ENCODE measurements at places on chromosomes 4 and X.
A peak's percentile ranks its signal among the peaks of the same experiment; 100 is the strongest.

DNA sequence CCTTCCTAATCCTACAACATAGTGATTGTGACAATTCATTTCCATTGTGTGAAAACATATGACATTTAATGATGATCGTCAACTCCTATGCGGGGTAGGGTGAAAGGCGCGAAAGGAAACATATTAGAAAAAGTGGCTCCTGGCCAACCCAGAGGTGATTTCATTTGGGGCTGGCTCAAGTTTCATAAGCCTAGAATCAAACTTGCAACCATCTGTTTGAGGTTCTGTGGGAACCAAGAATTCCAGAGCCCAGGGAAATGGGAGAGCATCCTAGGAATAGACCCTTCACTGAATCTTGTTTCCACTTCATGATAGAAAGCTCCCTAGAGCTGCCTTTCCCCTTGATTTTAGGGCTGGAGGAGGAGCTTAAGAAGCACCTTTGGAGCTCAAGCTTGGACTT lies 101.3 kb upstream of the EGFL6 start:
- DNase-seq = no peak

- DNase-seq = no peak
Measured at GRCh38 chrX:47690175-47690574, 31.2 kb upstream of the UXT start.

DNA sequence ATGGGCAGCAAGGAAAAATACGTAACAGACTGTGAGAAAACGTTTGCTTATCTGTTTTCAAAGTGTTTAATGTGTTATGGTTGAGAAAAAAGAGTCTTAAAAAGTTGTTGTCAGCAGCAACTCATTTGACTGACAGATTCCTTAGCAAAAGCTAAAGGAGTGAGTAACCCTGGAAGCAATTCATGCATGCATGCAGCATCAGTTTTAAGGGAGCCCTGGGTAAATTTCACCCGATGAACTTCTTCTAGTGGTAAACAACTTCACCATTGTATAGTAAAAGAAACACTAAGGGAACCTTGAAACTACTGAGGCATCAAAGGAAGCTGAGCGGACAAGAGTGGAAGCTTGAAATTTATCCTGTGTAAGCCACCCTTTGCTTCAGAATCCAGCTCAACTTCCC lies 583.2 kb upstream of the INTU start:
- no peak for DNase-seq

DNA sequence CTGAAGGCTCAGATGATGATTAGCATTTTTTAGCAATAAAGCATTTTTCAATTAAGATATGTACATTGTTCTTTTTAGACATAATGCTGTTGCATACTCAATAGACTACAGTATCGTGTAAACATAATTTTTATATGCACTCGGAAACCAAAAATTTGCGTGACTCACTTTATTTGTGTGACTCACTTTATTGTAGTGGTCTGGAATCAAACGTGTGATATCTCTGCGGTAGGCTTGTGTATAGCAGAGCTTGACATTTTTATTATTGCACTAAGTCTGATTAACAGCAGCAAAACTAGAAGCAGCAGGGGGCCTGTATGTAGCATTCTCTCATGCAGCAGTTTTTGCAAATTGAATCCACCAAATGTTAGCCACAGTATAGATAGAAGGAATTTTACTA lies 119.1 kb upstream of the PRDX4 start:
- no peak for DNase-seq

GRCh38 chrX:30971774-30972603 lies 82.9 kb upstream of the TAB3 start:
- DNase-seq = no peak

GRCh38 chr4:16264798-16265197 lies 38.5 kb upstream of the TAPT1 start:
- no peak for DNase-seq

DNA sequence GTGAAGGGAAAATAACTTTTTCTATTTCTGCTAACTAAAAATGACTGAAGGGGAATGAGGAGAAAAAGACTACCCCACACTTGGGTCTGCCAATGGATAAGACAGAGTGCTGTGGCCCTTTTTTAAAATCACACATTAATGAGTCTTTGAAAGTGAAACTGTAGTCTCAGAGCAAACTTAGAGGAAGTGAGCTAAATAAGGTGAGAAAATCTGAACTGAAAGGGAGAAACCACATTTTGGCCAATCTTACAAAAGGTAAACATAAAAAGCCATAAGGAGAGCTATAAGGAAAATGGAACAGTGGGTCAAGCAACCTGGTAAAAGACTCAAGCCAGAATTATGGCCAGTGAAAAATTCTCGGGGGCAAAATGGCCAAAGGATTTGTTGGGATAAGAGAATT lies 755.1 kb upstream of the IGFBP7 start:
- DNase-seq = no peak

DNA sequence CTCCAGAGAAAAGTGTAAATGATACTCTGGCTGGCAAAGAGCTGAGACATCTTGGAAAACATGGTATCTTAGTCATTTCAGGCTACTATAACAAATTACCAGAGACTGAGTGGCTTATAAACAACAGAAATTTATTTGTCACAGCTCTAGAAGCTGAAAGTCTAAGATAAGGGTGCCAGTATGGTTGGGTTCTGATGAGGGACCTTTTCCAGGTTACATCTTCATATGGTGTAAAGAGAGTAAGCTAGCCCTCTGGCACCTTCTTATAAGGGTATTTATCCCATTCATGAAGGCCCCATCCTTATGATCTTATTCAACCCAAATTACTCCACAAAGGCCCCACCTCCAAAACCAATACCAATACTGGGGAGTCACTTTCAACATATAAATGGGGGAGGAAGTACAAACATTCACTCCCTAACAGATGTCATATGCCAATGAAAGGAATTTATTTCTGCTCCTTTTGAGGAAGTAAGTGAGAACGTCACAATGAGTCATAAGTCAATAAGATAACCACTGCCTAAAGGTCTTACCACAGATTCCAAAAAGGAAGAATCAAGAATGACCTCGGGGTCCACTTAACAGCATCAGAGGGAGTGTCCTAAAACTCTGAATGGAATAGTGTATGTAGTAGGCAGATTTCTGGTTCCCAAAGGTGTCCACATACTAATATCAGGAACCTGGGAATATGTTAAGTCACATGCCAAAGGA lies 246.6 kb downstream of the OPHN1 start:
- DNase-seq = no peak

- DNase-seq = no peak
Measured at GRCh38 chr4:87014284-87014782, 79.5 kb downstream of the AFF1 start.

- DNase-seq = no peak
Measured at GRCh38 chrX:17740137-17741122, 3.1 kb downstream of the SCML1 start.

DNA sequence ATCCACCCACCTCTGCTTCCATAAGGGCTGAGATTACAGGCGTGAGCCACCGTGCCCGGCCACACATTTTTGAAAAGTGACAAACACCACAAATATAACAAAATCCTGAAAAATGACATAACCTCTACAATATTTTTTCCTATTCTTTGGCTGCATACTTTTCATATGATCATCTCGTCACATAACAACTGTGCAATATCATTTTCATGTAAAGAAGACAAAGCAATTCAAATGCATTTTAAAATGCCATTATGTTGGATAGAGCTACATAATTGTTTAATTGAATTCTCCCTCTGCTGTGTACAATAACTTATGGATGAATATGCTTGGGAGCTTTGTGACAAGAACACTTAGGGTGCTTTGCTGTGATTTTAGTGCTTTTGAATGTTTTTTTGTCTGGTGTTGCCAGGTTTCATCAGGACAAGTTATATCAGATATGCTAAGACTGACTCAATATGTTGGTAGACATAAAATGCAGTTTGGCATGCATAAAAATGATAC lies 132.9 kb downstream of the CHIC2 start:
- no peak for DNase-seq

- DNase-seq = no peak
Measured at GRCh38 chr4:44675366-44675765, 2.9 kb upstream of the GUF1 start.

GRCh38 chrX:14801136-14801535 lies 71.7 kb downstream of the FANCB start:
- DNase-seq = no peak

GRCh38 chr4:1356181-1356998 lies 9.4 kb downstream of the UVSSA start:
- peak; percentile 13 for DNase-seq

- DNase-seq = no peak
Measured at GRCh38 chrX:119156241-119156640, 28.6 kb upstream of the KIAA1210 start.

DNA sequence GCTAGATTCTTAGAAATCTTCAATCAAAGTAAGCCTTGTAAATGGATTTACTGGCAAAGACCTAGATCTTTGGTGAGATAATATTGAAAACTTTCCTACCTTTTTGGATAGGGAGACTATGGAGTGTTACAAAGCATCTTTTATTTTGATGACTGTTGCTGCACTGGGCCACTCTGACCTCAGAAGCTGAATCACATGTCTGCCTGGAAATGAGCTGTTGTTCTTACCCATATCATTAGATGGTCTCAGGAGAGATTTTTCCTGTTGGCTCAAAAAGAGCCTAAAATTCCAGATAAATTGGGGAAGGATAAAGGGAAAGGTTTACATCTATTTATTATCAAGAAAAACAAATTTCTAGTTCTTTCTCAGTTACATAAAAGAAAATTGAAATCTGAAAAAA lies 127.5 kb upstream of the BMP3 start:
- DNase-seq = no peak

Data from stimulated activated CD8-positive, alpha-beta memory T cell treated with anti-CD3 and anti-CD28 coated beads, Interleukin-7, amount 100 ng/mL, for 48 hours (primary cell).